ENCODE measurements at places on chromosomes 4 and X.

- no peak for DNase-seq
These were observed 59.9 kb downstream of the CXCL13 start for GRCh38 chr4:77665381-77666069.

- DNase-seq: no peak
These were observed 433.7 kb downstream of the GPM6A start for GRCh38 chr4:175378372-175378771.

- no peak for DNase-seq
These were observed 15.0 kb downstream of the UGT8 start for GRCh38 chr4:114613560-114613959.

DNA sequence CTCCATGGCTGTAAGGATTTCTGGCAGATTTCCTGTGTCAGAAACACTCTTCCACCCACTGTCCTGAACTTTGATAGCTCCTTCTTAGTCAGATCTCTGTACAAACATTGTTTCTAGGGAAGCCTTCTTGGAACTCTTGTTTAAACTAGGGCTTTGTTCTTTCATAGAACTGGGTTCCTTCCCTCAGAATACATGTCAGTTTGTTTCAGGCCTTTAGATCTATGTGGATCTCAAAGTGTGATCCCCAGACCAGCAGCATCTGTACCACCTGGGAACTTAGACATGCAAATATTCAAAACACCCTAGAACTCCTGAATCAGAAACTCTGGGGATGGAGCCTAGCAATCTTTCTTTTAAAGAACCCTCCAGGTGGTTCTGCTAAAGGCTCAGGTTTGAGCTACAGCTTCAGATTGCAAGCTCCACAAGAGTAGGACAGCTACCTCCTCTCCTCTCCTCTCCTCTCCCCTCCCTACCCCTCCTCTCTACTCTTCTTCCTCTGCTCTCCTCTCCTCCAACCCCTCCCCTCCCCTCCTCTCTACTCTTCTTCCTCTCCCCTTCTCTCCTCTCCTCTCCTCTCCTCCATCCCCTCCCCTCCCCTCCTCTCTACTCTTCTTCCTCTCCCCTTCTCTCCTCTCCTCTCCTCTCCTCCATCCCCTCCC, 12.7 kb downstream of the RASSF6 start:
- no peak for DNase-seq

- no peak for DNase-seq
These were observed 57.3 kb upstream of the FAM9B start for GRCh38 chrX:9091258-9091657.

- no peak for DNase-seq
These were observed 9.9 kb downstream of the ANAPC4 start for GRCh38 chr4:25386926-25387325.

DNA sequence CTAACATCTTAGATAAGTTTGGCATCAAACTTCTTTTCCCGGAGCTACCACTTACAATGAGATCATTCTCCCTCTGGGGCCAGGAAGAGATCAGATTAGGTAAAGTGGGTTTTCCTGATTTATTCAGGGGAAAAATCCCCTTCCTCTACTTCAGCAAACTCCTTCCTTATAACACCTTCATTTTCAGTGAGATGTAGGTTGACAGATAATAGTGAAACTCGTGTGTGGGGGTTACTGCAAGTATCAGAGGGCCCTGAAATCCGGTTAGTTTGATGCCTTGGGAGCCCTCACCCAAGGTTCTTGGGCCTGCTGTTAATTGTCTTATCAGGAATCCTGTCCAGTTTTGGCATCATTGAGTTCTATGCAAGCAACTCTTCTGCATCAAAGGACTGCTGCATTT, 10.8 kb downstream of the FTHL17 start:
- no peak for DNase-seq

- DNase-seq: no peak
These were observed 141.5 kb downstream of the TENM3 start for GRCh38 chr4:182384631-182385091.

- DNase-seq: no peak
These were observed 84.9 kb downstream of the PRDM5 start for GRCh38 chr4:120837656-120838055.

- no peak for DNase-seq
These were observed 3.6 kb downstream of the ARAF start for GRCh38 chrX:47564438-47565085.

GRCh38 chr4:136690360-136690759, 841.9 kb downstream of the PCDH18 start:
- no peak for DNase-seq

DNA sequence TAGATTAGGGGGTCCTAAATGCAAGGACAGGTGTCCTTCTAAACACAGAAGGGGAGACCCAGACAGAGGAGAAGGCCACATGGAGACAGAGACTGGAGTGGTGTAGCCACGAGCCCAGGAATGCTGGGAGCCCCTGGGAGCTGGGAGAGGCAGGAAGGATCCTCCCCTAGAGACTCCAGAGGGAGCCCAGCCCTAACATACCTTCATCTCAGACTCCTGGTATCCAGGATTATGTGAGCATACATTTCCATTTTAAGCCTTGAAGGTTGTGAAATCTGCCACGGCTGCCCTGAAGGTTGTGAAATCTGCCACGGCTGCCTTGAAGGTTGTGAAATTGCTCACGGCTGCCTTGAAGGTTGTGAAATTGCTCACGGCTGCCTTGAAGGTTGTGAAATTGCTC, 148.4 kb downstream of the ASMT start:
- no peak for DNase-seq

- peak; percentile 66 for DNase-seq
These were observed 78.8 kb upstream of the BCOR start for GRCh38 chrX:40176351-40177116.

- no peak for DNase-seq
These were observed 247.9 kb downstream of the CCSER1 start for GRCh38 chr4:90375081-90375480.

Measured in stimulated activated CD4-positive, alpha-beta T cell treated with anti-CD3 and anti-CD28 coated beads, TNF-alpha, amount 100 ng/mL, for 4 hours (primary cell).